NCI-H1436 (cell line): ENCODE measurements at places on chromosomes 1 and 21.
A peak's percentile ranks its signal among the peaks of the same experiment; 100 is the strongest.

DNA sequence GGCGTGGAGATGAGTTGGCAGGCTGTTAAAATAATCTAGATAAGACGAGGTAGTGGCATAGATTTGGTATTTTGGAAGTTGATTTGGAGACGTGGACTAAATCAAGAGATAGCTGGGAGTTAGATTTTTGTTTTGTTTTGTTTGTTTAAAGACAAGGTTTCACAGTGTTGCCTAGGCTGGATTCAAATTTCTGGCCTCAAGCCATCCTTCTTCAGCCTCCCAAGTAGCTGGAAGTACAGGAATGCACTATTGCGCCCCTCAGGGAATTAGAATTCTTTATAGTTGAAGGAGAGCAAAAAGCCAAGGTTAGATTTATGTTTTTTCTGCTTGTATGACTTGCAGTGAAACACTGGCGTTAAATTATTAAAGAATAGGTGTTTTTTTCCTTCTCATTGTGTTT is 22.3 kb upstream of the SNRPE start:
- no peak for DNase-seq

DNA sequence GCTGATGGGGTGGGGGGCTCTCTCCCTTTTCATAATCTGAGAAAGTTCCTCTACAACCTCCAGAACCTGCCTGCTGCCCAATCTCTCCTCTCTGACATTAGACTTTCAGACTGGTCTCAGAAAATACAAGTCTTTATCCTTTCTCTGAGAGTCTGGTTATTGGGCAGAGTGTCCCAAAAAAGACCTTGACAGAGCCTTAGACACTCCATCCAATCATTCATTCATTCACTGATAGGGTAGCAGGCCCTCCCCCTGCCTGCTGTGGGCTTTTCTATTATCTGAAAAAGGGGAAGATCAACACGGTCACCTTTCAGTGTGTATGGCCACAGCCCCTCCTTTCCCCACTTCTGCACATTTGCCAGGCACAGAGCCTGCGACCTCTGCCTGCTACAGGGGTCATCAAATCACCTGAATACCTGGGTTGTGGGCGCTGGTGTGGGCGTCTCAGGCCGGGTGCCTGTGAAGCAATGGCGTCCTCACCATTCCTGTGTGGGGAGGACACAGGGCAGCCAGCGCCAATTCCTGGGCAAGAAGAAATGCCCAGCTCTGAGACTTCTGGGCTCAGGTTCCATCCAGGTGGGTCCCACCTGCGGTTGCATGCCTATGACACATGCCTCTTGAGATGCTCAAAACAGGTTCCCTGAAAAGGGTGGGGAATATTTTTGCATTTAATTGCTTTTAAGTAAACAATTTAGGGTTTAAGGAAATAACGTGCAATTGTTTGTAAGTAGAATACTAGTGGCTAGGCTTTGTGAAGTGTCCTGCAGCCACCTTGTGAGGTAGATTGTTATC is 52.8 kb downstream of the ELK4 start:
- peak; percentile 32 for DNase-seq

- no peak for DNase-seq
These were observed 60.4 kb upstream of the ENAH start for GRCh38 chr1:225713281-225713680.

- DNase-seq: no peak
These were observed 1.2 kb downstream of the RERE start for GRCh38 chr1:8816264-8816663.

- DNase-seq: no peak
These were observed 80.0 kb upstream of the BACH1 start for GRCh38 chr21:29218749-29219148.
